ENCODE measurements at places on chromosomes 16 and 17.

GRCh38 chr17:58615768-58616659 is 75.8 kb downstream of the TEX14 start:
- no peak for DNase-seq

GRCh38 chr17:66892246-66892645 is 57.3 kb downstream of the CACNG5 start:
- no peak for DNase-seq

GRCh38 chr16:30054959-30055553 is 10.5 kb upstream of the ALDOA start:
- no peak for DNase-seq

DNA sequence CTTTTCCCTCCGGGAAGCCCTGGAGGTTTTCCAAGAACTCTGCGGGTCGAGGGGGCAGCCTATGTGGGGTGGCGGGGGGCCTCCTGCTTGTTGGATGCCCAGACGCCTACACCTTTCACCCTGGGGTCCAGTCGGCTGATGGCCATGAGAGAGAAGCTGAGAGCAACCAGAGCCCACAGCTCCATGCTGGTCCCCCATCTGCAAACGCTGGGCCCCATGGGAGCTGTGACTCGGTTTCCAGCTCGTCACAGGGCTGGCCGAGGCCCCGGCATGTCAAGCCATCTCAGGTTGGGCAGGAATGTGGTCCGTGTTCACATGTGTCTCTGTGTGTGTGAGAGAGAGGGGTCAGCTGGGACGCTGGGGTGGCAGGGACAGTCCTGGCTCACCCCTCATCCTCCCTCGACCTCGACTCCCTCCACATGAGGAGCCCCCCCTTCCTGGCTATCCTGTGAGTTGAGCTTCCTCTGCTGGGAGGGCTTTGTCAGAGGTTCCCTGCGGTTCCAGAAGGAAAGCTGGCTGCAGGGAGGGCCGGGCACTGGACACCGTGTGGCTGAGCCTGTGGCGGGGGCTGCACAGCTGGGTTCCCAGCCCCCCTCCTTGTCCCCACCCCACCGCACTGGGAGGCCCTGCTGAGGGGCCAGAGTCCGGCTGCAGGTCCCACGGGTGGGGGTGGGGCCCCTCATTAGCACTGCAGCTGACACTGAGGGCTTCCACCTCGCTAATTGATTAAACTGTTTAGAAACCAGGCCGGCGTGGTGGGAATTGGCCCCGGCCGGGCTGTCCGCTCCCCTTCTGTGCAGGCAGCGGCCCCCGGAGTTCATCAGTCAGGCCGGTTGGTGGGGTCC is 19.1 kb downstream of the METRNL start:
- DNase-seq, result no peak

DNA sequence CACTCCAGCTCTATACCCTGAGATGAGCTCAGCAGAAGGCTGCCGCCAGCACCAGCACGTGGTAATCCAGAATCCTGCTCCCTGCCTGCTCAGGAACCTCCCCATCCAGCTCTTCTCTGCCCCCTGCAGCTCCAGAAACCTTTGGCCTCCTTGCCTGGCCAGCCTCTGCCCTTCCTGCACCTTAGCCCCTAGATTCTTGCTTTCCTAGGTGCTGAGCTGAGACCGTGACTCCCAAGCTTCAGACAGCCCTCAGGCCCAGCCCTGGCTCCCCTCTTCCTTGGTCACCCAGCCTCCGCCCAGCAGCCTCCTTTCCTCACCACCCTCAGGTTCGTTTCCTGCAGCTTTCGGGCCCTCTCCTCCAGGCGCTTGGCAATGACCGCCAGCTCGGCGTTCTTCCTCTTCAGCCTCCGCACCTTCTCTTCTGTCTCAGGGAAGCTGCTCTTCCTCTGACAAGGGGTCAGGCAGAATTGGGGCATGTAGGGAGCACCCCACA is 2.6 kb downstream of the TSPOAP1 start:
- DNase-seq, result peak; percentile 11

- DNase-seq, result peak; percentile 81
These were observed 7.9 kb upstream of the SOST start for GRCh38 chr17:43766413-43767052.

DNA sequence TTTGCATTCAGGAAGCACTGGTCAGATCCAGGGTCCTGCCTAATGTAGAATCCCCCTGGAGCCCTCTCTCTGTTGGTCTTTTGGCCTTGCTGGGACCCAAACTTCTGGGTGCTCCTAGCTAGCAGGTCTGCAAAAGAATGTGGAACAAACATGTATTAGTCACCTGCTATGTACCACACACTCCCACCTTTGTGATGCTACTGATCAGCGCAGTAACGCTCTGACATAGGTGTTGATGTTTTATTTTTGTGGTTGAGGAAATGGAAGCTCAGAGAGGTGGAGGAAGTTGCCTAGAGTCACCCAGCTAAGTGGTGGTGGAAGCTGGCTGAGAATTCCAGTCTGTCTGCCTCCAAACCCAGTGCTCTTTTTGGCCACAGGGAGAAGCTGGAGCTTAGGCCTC is 35.8 kb upstream of the LGALS9 start:
- DNase-seq, result no peak

DNA sequence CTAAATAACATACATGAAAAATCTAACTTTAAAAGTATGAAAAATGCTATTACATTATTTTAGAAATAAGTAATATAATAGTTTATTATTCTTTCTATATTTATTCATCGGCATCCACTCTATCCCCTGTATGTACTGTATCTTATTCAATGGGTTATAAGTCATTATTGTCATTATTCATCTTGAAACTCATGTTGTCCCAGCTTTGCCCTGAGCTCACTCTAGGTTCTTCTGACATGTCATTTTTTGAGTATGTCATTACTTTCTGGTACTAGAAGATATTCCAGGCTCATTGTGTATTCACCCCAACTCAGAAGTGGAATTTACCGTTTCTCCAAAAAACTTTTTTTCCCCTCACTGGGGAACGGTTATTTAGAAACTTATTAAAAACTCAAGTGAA is 53.0 kb upstream of the MNT start:
- no peak for DNase-seq

DNA sequence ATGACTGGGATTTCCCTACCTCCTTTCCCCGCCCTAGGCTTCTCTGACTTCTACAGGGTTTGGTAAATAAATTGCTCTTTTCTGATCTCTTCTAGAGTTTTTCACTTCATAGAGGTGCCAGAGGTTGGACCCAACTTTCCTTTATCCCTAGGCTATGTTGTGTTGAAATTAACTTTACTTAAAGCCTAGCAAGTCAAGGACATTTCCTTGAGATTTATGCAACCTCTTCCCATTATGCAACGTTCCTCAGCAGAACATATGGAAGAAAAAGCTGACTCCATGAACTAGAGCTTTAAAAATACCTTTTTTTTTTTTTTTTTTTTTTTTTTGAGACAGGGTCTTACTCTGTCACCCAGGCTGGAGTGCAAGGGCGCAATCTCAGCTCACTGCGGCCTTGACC is 15.5 kb downstream of the MPO start:
- no peak for DNase-seq

DNA sequence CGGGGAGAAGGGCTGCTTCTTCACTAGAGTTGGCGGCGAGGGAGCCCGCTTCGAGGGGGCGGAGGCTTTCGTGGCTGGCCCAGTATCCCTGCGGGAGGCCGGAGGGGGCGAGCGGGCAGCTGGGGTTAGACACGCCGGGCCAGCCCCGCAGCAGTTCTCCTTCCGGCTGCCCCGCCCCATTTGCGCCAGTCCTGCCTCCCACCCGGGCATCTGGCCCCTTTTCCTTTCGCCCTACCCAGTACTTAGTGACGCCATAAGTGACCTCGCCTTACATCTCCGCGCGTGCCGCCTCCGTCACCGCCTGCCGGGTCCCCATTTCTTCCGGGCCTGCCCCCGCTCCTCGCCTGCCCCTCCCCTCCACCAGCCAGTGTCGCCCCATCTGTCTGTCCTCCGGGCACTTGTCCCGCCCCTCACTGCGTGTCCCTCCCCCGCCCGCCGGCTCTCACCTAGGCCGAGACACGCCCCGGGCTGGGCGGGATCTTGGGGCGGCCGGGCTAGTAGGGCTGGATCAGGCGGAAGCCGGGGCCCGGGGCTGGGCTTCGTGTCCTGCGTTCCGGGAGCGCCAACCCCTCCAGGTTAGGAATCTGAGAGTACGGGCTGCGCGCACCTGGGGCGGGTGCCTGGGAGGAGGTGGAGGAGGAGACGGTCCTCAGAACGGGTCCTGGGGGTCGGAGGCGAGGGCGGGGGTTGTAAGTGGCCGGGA is 14.3 kb downstream of the SPATA32 start:
- DNase-seq, result peak; percentile 91

DNA sequence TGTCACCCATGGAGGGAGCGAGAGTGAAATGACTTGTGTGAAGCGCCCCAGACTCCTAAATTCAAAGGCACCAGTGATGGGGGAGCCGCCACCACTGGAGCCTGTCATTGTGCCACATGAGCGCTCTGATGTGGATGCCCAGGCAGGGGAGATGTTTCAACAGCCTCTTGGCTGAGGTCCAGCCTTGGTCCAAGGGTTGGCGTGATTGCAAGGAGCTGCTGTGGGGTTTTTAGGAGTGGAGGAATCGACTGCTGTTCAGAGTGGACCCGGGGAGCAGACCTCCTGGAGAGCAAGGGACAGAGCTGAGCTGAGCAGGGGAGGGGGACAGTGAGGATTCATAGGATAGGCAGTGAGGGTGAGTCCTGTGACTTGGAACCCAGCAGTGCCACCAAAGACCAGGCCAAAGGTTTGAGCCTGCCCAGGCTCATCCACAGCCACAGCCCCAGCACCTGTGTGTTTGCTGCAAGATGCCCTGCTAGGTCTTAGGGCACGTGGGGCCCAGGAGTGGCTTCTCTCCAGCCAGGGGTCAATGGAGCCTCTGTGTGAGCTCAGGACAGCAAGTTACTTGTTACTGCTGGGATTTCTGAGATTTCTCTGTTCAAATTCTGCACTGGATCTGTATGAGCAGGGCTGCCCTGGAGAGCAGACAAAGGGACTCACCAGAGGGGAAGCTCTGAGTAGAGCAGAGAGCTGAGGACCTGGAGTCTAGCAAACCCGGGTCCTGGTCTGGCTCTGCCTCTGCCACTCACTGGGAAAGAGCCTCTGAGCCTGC is 20.3 kb downstream of the RHBDL3 start:
- DNase-seq, result no peak

GRCh38 chr17:81923302-81924260 is 4.0 kb downstream of the MAFG start:
- peak; percentile 80 for DNase-seq

- no peak for DNase-seq
These were observed 38.4 kb downstream of the PTRH2 start for GRCh38 chr17:59668816-59669215.

- no peak for DNase-seq
These were observed 76.8 kb downstream of the CCDC182 start for GRCh38 chr17:57668332-57668731.

All from left cardiac atrium (tissue), 4 donors.